ENCODE measurements at places on chromosomes 4 and X.

- DNase-seq = no peak
Measured at GRCh38 chr4:56723659-56724230, 42.6 kb upstream of the HOPX start.

GRCh38 chrX:79408623-79409322, 41.6 kb upstream of the ITM2A start:
- no peak for DNase-seq

DNA sequence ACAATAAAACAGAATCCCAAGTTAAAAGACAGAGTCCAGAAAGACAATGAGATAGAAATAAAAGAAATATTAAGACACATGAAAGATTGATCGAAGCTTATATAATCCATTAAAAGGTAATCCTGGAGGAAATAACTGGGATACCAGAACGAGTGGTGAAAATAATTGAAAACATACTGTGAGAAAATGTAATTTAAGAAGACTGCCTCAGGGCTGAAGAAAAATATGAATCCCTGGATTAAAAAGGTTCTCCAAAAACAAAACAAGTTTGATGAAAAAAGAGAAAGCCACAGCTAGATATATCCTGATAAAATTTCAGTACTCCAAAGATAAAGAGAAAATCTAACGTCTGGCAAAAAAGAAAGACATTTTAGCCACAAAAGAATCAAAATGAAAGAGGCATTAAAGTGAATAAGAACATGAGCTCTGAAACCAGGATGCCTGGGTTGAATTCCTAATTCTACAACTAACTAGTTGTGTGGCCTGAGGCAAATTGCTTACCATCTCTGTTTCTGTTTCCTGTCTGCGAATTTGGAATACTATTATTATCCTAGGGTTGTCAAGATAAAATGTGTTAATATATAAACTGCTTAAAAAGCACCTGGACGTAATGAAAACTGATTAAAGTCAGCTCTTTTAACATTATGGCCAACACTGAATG, 5.5 kb downstream of the DDX60L start:
- DNase-seq = no peak

GRCh38 chr4:101540336-101540735, 193.0 kb upstream of the PPP3CA start:
- no peak for DNase-seq

- no peak for DNase-seq
Measured at GRCh38 chr4:173794662-173795061, 264.6 kb upstream of the HAND2 start.

- DNase-seq = no peak
Measured at GRCh38 chr4:66108898-66109297, 438.6 kb upstream of the EPHA5 start.

DNA sequence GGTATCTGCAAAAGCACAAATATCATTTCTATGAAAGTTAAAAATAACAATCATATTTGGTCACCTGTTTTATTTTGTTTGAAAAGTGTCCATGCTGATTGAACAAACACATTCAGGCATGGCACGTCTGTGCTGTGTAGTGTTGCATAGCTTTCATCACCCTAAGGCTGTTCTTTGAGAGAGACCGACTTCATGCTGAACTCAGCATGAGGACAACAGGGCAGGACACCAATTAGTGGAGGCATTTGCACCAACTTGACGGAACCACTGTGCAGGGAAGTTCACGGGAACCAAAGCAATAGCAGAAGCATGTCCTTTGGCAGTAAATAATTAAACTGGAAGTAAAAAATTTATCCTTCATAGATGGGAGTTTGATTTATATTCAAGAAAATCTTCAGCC, 158.4 kb upstream of the SLC7A11 start:
- no peak for DNase-seq

DNA sequence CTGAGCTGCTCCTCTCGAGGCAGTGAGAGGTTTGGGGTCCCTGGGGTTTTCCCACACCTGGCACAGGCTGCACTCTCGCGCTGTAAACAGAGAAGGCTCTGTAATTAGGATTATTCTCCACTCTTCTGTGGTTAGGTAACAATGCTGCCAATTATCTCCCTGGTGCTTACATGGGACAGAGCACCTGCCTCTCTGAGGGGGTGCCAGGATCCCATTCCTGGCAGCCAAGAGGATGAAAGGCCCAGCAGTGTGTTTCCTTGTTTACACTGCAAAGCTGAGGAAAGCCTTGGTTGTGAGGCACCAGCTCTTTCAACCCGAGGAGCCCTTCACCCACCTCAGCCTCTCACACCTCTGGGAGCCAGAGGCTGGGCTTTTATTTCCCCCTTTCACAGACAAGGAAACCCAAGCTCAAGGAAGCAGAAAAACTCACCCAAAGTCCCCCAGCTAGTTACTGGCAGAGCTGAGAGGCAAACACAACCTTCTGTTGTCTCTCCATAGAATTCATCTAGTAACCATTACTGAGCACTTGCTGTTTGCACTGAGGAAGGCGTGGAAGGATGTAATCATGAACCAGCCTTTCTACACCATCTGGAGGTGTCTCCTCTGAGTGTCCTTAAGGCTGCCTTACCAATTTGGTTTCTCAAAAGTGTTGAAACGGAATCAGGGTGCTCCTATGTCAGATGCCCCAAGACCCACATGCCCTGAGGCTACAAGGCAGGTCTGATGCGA, 39.7 kb upstream of the PROM1 start:
- DNase-seq = no peak

DNA sequence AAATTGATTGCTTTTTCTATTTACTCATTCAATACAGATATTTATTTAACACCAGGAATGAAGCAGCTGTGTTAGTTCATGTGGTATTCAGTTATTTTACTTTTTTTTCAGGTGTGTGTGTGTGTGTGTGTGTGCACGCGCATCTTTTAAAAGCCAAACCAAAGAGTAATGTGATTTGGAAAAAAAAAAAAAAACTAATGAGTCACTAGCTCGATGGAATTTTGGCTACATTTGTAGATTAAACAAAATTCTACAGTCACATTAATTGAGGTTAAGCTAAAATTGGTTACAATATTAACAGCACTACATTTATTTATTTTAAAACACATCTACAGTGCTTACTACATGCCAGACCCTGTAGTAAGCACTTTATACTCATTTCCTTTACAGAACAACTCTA, 66.8 kb downstream of the HHIP start:
- no peak for DNase-seq

DNA sequence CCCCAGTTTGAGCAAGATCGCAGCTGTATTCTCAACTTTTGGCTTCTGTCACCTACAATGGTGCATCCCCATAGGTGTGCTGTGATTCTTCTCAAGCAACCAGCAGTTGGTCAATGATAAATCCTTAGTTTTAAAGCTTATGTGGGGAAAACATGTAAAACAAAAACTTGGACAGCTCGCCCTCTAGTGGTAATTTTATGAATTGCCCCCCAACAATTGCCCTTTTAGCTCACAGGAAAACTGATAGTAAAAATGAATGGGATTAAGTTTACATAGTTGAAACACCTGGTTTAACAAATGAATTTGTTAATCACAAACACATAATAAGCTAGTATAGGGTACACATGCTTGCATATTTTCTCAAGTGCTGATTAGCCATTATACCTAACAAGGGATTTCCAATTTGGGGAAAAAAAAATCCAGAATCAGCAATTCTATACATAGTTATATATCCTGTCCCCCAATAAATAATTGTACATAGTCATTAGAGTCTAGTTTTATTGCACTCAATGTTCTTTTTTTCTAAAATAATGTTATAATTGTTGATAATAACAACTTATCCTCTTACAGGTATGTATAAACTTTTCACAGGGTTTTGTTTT, 30.1 kb downstream of the TEX13A start:
- DNase-seq = no peak

DNA sequence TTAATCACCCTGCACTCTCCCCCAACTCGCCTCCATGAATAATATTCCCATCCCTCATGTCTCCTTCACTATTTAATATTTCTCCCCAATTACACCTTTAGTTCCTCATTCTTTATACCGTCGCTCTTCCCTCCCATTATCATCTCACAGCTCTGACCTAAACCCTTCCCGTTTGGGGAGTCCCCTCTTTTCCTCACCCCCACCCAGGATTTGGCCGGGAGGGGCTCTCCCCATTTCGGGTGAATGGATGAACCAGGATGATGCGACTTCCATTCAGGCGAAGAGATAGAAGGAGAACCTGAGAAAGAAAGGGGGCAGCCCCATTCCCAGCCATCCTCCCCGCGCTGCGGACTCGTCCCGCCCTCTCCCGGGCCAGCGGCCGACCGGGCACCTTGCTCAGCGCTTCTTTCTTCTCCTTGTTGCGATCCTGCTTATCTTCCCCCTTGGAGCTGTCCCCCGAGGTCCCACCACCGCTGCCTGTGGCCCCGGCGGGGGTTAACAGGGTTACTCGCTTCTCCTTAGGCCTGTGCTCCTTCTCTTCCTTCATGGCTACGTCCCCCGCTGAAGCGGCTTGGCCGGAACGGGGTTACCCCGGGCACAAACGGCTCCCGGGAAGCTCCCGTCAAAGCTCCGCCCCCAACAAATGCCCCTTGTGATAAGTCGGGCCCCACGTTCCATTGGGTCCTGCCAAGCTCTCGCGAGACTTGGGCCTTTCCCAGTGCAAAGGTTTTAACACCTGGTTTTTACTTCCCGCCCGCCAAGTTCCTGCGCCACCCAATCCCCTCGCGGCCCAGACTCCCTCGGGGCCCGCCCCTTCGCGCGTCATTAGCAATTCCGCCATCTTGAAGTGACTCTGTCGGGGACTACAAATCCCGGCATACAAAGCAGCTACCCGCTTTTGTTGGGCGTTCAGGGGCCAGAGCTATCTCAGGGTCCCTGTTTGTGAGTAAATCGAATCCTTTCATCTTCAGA, at the start of gene UPF3B:
Gene UPF3B, minus strand, starts transcription at position 582 of the 972 bp plus-strand sequence. Its CDS starts 35 bp downstream, at position 547.
- peak; percentile 79 for DNase-seq

GRCh38 chrX:114582698-114583395, 1.0 kb upstream of the HTR2C start:
- no peak for DNase-seq

DNA sequence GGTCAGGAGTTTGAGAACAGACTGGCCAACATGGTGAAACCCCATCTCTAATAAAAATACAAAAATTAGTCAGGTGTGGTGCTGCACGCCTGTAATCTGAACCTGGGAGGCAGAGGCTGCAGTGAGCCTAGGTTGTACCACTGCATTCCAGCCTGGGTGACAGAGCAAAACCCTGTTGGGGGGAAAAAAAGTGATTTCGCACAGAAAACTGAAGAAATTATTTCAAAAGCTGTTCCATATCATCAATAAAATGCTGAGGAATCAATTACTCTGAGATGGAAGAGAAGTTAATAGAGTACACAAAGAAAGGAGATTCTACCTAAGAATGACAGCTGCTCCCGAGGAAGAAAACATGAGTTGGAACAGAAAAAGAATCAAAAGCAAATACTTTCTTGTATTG, 95.9 kb downstream of the PDGFC start:
- DNase-seq = no peak

DNA sequence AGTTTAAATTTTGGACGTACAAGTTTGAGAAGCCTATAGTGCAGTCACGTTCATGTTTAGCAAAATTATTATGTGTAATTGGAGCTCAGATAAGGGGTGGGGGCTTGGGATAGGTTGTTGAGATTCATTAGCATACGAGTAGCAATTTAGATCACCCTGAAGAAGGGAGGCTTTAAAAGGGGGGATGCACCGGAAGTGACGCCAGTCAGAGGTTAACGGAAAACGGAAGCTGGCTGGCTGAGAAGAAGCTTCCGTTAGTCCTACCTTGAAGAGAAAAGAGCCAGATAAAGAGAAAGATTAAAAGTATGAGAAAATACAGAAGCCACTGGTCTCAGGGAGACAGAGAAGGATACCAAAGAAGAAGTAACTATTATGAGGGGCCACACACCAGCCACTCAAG, 1.1 kb upstream of the NXT2 start:
- no peak for DNase-seq

DNA sequence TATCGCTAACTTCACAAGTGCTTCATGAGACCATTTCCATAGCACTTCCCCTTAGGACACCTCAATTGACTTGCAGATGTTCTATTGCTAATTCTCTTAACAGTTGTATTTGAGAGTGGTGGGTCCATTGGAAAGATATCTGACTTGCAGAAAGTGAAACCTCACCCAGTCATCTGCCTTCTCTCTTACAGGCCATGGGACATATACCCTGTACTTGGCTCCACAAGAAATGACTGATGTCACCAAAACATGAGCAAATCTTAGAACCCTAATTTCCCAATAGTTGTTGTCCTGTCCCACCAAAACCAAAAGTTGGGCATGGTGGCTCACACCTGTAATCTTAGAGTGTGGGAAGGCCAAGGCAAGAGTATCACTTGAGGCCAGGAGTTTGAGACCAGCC, 101.9 kb upstream of the MAML3 start:
- no peak for DNase-seq

DNA sequence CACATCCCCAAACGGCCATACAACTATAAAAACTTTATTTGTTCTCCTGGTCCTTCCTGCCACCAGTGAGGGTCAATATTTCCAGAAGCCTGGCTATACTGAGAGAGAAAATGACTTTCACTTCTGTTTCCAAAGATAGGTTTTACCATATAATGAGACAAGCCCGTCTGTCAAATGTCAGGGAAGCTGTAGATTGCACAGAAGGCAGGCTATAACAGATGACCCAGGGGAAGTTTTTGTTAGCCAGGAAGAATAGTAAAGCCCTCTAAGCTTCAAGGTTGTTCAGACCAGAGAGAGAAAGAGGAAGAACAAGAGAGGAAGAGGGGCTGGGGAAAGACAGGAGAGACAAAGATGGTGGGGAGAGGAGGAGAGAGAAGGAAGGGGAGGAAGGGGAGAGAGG, 217.5 kb downstream of the GBA3 start:
- DNase-seq = no peak

DNA sequence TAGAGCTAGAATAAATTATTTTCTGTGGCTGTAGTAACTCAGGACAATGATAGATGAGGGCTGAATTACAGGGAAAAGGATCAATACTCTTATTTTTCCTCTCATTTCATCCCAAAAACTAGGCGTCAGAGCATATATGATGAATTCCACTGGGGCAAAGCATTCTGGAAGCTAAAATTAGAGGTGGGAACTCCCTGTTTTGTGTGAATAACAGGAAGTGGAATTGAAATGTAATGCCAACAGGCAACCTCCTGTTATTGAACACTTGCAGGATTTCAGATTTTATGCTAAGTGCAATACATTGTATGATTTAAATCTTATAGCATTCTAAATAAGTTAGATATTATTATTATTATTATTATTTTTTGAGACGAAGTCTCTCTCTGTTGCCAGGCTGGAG, 20.9 kb downstream of the HSD17B11 start:
- DNase-seq = no peak

- DNase-seq = no peak
Measured at GRCh38 chr4:47469951-47470350, 6.4 kb upstream of the COMMD8 start.

GRCh38 chrX:18899796-18900380, 84.0 kb downstream of the PHKA2 start:
- no peak for DNase-seq

DNA sequence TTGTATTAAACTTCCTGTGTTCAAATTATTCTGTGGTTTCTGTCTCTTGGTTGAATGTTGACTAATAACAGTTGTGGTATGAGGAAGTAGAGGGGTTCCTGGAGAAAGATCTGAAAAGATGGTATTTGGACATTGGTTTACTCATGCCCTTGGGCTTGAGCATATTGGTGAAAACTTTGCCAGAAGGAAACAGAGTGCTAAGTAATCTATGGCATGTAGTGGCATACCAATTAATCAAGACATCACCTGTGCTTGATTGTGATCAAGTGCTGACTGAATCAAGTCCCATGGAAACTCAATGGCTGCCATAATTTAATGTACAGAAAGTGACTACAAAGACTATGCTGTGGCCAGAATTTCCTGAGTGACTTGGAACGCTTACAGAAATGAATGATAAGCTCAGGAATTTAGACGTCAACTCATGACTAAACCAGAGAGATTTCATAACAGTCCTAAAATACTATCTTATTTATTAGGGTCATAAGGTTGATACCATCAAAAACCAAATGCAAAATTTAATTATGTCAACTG, 2062.9 kb downstream of the ARAP2 start:
- DNase-seq = no peak

Data from stimulated activated CD4-positive, alpha-beta T cell treated with anti-CD3 and anti-CD28 coated beads, Interleukin-12 subunit alpha, Interleukin-12 subunit beta, amount 100 ng/mL, for 24 hours (primary cell).